G401 (cell line): ENCODE measurements at places on chromosomes 4 and X. TPM values are rescaled to one million over a fixed set of nuclear protein-coding genes. Genes with fewer than 3 reads are reported as not detected.

The FRYL gene
- 15.5 and 17.8 TPM in 2 replicates for total RNA-seq

GRCh38 chr4:140172960-140173359, 19.0 kb upstream of the MAML3 start:
- DNase-seq = no peak

- DNase-seq = no peak
Measured at GRCh38 chr4:25209702-25210101, 24.1 kb upstream of the PI4K2B start.

The COX7B2 gene
- not detected in 2 replicates for total RNA-seq

DNA sequence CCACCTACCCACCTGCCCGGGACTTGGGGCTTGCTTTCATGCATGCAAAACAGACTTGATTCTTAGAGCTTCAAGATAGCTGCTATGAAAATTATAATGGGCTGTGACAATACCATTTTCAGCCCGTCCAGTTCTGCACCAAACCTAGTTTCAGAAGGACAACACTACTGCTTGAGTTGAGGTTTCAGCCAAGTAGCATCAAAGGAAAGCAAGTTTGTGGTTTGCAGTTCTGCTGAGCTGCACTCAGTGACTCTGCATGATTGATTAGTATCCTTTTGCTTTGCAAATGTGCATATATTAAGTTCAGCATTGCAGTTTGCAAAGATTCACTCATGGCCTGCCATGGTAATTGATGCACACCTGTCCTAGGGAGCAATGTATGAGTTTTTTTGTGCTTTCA, 442.7 kb downstream of the RPA4 start:
- DNase-seq = no peak

The DNAAF6 gene
- total RNA-seq = not detected in 2 replicates

DNA sequence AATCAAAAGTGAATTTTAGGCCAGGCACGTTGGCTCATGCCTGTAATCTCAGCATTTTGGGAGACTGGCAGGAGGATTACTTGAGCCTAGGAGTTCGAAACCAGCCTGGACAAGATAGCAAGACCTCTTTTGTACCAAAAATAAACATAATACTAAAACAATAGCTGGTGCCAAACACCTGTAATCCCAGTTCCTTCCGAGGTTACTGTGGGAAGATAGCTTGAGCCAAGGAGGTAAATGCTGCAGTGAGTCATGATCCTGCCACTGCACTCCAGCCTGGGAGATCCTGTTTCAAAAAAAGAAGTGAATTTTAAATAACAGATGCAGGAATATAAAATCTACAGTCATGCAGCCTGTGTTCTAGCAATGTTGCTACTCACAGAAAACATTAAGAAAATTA, 488.3 kb downstream of the PPARGC1A start:
- no peak for DNase-seq

GRCh38 chr4:56703378-56703777, 22.3 kb upstream of the HOPX start:
- no peak for DNase-seq

DNA sequence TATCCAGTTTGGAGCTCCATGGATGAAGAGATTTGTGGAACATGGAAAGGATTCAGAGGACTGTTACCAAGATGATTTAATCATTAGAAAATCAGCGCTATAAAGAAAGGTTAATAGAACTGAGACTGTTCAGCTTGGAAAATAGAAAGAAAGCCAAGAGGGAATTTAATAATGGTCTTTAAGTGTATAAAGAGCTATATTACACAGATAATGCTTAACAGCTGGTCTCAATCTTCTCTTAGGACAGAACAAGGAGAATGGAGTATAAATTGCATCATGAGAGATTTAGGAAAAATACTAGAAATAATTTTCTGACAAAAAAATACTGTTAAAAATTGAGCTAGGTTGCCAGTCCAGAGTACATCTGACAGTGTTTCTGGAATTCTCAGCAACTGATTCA, 91.3 kb upstream of the MAGEC2 start:
- no peak for DNase-seq

DNA sequence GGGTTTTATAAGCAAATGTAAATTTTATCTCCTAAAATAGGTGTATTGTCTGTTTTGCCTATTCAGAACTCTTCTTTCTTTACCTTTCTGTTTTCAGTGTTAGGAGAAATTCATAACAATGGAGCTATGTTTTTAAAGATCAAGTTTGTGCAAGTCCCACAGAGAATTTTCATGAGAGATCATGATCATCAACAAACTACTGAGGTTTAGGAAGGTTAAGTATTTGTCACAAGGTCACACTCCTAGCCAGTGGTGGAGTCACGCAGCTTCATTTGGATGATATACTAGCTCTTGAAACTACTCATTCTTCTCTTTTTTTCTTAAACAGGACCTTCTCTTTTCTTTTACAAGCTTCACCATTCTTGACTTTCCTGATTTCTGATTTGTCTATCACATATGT, 892.6 kb upstream of the FRG1 start:
- no peak for DNase-seq

The BCORL1 gene
- 1.4 and 3.4 TPM in 2 replicates for total RNA-seq

The APLN gene
- total RNA-seq = not detected in 2 replicates

The LIAS gene
- 28.8 and 34.7 TPM in 2 replicates for total RNA-seq

DNA sequence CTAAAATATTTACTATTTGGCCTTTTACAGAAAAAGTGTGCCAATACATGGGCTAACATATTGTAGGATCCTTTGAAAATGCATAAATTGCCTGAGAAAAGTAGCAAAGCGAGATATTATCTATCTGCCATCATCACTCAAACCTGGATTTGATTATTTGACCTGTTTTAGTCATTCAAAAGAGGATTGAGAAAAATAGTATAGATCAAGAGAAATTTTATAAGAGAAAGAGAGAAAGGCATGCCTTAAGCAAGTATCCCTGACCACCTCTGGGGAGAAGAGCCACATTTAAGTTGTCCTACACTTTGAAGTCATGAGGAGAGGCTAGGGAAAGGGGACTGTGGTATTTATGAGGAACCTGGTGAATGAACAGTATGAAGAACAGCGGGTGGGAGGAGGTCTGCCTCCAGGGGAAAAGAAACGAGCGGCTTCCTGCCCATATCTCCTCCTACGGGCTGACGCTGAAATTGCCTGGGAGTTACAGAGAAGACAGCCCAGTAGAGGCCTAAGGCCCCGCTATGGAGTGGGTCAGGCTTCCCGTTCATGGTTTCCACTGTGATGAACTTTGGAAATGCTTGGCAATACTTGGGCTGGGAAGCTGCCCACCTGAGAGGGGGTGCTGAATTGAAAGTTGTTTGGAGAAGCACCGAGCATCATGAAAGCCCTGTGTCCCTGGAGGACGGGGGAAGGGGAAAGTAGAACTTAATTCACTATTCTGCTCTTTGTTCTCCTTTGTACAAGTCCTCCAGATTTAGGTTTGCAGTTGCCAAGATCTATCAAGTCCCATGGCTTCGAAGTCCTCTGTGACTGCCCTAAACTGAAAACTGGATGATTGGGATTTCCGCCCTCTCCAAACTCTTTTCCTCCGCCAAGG, 106.9 kb upstream of the ACSL4 start:
- DNase-seq = no peak

DNA sequence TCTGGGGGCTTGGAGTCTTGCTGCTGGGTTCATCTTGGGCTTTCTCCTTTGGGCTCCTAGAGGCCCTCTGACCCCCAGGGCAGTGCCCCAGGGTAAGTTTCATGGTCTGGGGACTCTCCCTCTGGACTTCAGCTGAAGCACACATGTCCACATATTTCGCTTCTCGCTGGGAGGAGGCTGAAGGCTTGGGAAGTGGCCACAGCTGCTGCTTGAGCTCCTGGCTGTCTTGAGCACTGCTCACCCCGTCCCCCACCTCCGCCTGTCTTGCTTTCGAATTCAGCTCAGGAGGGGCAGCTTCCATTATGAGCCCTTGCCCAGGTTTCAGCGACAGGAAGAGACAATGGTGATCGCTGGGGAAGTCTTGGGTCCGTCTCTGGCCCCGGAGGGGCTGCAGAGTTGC, 3.7 kb downstream of the C4orf54 start:
- DNase-seq = no peak

The UBE2K gene
- total RNA-seq = 15.5 and 32.4 TPM in 2 replicates

GRCh38 chr4:185541251-185541727, 6.0 kb upstream of the PDLIM3 start:
- no peak for DNase-seq

The ODAPH gene
- not detected in 2 replicates for total RNA-seq

DNA sequence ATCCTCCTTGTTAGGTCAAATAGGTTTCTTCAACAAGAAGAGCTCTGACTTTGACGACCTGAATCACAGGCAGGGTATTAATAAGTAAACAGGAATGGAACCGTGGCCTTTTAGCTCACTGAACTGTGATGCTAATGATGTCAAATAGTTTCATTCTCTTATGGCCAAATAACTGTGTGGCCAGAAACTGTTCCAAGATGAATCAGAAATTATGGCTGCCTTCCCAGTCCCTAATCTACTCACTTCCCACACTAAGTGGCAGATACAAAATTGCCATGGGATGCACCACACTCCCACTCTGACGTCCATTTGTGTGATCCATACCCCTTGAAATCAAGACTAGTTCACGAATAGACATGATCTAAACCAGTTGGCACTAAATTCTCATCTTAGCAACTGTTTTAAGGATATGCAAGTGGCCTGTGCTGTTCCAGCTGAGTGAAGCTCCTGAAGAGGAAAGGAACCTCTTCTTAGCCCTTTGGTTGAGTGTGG, 455.4 kb downstream of the IL15 start:
- DNase-seq = no peak

The STATH gene
- not detected in 2 replicates for total RNA-seq

GRCh38 chrX:2538031-2538757, 37.4 kb upstream of the DHRSX start:
- peak; percentile 12 for DNase-seq

- no peak for DNase-seq
Measured at GRCh38 chr4:123505095-123506010, 108.8 kb downstream of the SPRY1 start.

DNA sequence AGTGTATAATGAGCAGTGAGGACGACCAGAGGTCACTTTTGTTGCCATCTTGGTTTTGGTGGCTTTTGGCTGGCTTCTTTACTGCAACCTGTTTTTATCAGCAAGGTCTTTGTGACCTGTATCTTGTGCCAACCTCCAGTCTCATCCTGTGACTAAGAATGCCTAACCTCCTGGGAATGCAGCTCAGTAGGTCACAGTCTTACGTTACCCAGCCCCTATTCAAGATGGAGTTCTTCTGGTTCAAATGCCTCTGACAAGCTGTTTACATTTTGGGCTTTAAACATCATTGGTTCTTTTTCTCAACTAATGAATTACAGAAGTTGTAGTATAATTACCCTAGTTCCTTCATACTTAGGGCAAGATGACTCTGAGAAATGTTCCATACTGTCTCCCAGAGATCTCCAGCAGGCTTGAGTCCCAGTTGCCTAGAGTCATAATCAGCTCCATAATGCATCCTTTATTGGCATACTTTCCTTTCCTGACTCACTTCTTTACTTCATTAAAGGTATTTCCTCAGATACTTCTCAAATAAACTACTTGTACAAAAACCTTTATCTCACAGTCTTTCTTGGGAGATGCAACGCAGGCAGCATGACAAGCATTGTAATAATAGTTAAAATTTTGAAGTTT, 136.5 kb downstream of the KDM6A start:
- DNase-seq = no peak

The BCAP31 gene
- total RNA-seq = 132 and 202 TPM in 2 replicates

DNA sequence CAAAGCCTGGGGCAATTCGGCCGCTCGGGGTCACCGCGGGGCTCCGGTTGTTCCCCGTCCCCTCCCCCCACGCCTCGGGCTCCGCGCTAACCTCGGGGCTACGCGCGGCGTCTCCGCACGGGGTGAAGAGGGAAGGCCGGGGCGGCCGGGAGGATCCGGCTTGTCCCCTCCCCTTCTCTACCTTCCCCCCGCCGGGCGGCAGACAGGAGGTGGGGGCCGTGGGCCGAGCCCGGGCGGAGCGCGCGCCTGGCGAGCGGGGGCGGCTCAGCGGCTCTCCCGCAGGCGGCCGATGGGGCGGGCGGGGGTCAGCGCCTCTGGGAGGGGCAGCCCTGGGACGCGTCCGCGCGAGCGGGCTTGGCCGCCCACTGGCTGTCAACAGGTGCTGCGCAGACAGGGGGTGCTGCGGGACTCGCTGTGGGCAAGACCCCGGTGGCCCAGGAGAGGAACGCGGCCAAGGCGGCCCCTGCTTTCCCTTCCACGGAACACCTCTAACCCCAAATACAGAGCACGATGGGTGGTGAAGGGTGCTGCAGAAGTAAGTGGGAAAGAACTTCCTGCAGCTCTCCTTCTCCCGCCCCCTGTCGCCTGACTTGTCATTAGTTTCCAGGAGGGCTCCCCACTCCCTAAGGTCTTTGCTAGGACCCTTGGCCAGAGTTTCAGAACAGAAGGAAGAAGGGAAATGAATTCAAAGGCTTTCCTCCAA, at the start of gene PDGFC:
Gene PDGFC, minus strand, starts transcription at position 124 of the 703 bp plus-strand sequence. CDS start 896 bp downstream, outside the sequence.
- no peak for DNase-seq

- DNase-seq = no peak
Measured at GRCh38 chrX:108285356-108285755, 152.9 kb downstream of the COL4A6 start.

The PGK1 gene
- total RNA-seq = 171 and 205 TPM in 2 replicates

DNA sequence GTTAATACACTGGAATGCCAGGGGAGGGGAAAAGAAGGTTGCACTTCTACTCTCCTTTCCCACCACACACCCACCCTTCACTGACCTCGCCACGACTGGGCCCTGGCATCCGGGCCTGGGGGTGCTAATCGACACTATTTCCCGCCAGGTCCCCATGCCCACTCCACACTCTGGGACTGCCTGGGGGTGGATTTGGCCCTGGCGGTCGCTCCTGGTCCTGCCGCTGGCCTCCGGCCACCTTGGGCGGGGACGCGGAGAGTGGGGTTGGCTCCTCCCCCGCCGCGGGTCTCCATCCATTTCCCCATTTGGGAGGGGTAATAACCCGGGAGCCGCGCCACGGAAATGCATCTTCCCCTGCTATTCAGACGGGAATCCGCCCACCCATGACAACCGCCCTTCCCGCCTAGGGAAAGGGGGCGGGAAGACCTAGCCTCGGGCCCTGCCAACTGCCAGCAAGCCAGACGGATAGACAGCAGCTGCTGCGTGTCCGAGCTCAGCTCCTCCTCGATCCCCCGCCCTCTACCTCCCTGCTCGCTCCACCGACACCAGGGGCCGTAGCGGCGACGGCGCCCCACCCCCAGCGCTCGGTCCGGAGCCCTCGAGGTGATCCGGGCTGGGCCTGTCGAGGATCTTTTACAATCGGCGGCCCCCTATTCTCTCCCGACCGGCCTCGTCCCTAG, 78.1 kb downstream of the RLIM start:
- DNase-seq = peak; percentile 69

- DNase-seq = no peak
Measured at GRCh38 chrX:27915617-27916016, 65.6 kb downstream of the DCAF8L1 start.

GRCh38 chr4:188221090-188221489, 81.8 kb downstream of the TRIML1 start:
- DNase-seq = no peak

DNA sequence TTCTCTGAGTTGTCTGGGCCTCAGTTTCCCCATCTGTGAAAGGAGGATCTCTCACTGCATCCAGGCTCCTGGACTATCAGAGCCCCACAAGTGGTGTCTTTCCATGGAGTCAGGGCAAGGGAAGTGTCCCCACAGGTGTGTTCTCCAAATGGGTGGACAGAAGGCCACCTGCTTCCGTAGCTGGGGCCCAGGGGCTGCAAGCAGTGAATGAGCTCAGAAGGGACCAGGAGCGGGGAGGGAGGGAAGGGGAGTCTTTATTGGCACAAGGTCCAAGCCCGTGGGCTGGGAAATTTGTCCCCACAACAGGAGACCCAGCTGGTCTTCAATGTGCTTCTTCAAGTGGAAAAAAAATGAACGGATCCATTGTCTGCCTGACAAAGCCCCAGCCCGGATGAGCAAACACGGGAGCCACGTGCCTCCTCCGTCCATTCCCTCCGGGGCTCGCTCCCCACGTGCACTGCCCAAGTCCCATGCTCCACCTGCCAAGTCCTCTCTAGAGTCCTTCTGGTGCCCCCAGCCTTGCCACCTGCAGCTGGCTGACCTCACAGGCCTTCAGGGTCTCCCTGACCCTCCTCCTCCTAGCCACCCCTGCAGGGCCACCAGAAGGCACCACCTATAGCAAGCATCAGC, 72.0 kb downstream of the JAKMIP1 start:
- no peak for DNase-seq
